Stimulated activated CD4-positive, alpha-beta T cell treated with anti-CD3 and anti-CD28 coated beads, Interleukin-12 subunit alpha, Interleukin-12 subunit beta, amount 100 ng/mL, for 24 hours (primary cell): ENCODE measurements at places on chromosomes 5 and 9.

- no peak for DNase-seq
These were observed 7.1 kb downstream of the NEK6 start for GRCh38 chr9:124264823-124265233.

- no peak for DNase-seq
These were observed 139.0 kb downstream of the CACNA1B start for GRCh38 chr9:138016406-138017187.

- no peak for DNase-seq
These were observed 220.1 kb downstream of the MEF2C start for GRCh38 chr5:88662846-88663245.

- DNase-seq, result no peak
These were observed 79.6 kb downstream of the SMIM15 start for GRCh38 chr5:61082516-61083280.

- DNase-seq, result no peak
These were observed 205.5 kb upstream of the EFNA5 start for GRCh38 chr5:107876261-107876660.

DNA sequence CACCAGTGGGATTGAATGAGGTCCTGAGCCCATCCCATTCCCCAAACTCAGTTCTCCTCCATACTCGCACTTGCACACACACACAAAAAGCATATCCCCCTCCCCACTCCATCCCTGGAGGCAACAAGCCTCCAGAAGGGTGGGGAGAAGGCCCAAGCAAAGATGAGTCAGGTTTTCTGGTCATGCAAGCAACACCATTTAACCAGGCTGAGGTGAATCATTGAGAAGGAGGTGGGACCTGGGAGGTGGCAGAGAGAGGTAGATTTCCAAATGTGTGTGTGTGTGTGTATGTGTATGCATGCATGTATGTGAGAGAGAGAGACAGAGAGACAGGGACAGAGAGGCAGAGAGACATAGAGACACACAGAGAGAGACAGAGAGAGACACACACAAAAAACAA is 185.2 kb upstream of the TRIM32 start:
- no peak for DNase-seq

- DNase-seq, result peak; percentile 46
These were observed 59.4 kb upstream of the TNFSF8 start for GRCh38 chr9:114989600-114990410.

DNA sequence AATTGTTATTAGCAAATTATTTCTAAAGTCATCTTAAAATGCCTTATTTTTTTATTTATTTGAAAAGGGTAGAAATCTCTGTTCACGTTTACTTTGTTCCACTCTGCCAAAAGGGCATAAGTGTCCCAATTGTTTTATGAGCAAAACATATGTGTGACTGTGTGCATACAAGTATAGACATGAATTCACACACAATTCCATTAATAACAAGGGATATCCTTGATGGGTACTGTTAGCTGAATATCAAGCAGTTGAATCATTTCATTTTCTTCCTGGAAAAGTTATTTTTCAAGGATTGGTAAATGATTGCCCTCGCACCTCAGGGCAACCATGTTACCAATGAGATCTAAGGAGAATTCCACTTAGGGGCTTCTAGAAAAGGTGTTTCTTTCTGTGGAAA is 92.1 kb upstream of the TAF11L2 start:
- no peak for DNase-seq
